ENCODE measurements at places on chromosomes 6 and 20.

DNA sequence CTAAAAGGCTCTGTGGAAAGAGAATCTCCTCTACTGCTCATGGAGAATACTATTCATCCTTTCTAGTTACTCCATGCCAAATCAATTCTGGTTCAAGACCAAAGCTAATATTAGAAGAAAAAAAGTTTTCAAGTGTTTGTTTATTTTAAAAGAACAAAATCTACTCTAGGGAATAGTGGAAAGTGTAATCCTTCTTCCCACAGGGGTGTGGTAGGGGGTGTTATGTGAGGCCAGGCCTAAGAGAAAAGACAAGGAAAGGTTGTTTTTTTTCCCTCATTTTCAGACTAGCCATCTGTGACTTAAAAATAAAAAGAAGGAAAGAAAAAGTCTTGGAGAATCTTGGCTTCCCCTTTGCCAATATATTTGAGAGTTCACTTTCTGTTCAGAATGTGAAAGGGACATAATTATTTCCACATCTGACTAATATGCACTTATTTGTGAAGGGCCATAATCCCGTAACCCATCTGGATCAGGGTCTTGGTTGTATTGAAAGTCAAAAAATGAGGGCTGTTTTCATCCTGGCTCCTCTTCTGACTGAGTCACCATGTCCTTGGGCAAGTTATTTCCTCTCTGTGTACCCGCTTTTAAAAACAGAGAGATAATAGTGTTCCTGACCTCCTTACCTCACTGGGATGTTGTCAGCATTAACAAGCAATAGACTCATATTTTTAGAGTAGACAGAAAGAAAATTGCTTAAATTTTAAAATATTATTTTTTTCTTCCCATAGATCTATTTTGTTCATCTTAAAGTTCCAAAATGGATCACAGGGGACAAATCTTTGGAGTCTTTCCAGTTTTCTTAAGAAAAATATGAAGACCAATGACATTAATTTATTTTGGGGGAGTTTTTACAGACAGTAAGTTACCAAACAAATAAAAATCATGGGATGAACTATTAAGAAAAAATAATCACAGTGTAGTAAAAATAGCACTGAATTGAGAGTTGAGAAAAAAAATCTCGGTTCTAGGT is 233.7 kb downstream of the IBTK start:
- DNase-seq: no peak

DNA sequence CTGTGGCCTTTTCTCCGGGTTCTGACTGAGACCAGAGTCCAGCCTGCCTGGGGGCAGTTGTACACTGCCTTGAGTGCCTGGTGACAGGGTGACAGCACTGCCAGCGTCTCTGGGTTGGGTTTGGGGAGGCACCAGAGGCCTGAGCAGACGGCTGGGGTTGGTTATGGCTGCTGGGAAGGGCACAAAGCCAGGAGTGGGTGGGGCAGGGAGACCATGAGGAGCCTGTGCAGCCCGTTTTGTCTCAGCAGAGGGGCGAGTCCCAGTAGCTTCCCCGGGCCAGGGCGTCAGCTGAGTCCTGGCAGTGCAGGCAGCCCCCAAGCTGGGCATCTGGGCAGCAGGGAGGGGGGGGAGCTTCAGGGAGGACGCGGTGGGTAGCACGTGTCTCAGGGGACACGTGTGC is 15.3 kb upstream of the SULF2 start:
- no peak for DNase-seq

GRCh38 chr6:137570393-137570792 is 76.2 kb upstream of the OLIG3 start:
- DNase-seq: no peak

GRCh38 chr6:151652325-151652724 is 155.2 kb upstream of the ESR1 start:
- no peak for DNase-seq

- DNase-seq: no peak
Observed at GRCh38 chr6:47715782-47716181, 17.4 kb downstream of the ADGRF4 start.

DNA sequence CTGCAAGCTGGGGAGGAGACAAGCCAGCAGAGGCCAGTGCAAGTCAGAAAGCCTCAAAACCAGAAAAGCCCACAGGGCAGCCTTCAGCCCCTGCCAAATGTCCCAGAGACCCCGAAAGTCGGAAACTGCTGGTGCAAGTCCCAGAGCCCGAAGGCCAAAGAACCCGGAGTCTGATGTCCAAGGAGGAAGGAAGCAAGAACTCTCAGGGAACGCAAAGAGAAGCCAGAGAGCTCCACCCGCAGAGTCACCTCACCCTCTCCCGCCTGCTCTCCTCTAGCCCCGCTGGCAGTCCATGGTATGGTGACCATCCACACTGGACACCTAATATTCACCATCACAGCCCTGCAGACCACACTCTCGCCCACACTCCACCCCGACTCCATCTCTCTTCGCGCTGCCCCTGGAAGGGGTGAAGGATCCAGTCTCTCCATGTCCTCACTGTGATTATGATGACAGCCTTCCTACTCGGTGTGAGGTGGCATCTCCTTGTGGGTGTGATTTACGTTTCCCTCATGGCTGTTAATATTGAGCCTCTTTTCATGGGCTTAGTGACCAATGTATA is 10.6 kb downstream of the ULBP3 start:
- no peak for DNase-seq

DNA sequence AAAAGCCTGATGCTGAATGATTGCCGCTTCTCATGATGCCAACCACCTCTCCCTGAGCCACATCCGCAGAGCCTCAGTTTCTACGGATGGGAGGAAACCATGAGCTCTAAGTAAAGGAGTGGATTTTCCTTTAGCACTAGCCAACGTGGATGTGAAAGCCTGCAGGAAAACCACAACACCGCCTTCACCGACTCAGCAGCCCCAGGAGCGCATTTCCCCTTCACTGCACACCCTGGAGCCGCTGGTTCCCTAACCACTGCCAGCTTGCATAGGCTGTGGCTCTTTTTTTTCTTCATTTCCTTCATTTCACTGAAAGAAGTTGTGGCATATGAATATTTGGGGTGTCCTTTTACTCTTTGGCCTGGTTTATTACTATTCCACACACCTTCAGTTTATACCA is 50.5 kb upstream of the SSTR4 start:
- no peak for DNase-seq

DNA sequence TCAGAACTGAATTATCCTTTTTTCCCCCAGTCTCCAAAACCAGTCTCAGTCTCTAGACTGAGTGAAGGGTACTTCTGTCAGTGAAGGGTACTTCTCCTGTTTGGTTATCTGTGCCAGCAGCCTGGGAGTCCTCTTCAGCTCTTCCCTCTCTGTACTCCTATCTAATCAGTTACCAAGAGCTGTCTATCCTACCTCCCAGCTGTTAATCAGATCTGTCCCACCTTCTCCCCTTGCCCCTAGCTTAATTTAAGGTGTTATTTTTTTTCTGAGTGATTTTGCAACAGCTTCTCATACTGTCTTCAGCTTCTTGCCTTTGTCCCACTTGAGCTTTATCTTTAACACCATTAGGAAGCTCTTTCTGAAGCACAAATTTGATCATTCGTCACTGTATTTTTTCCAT is 491.9 kb upstream of the SOX4 start:
- DNase-seq: no peak
